GM12865 (cell line): ENCODE measurements at places on chromosomes 7 and 10.

DNA sequence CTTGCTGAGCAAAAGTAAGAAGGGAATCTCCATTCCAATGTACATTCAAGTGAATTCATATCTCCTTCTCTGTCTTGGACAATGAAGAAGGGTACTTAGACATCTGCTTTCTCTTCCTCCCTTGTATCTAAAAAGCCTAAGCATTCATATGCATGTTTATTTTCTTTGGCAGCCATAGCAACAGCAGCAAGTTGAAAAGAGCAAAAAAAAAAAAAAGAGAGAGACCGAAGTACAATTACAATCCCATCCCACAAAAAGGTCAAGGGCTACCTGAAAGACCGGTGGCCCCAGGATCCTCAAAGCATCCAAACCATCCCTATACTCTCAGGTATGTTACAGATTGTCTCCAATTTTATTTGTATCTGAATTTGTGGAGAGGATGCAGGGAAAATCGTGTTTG, 4.1 kb downstream of the OR2F1 start:
- DNase-seq, result no peak

DNA sequence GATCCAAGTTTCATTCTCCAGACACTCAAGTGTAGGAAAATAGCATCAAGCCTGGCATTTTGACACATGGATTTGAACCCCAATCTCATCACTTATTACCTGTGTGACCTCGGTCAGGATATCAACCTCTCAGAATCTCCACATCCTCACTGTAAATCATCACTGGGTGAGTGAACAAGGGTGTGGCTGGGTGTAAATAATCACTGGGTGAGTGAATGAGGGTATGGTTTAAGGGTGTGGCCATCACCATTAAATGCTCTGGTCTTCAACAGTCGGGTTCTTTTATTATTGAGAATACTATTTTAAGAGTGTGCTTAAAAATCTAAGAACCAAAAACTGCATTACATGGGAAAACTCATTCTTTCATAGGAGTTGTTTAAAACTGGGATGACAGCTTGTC, 200.1 kb downstream of the DOCK4 start:
- DNase-seq, result no peak

GRCh38 chr10:4246881-4247358, 461.9 kb upstream of the KLF6 start:
- no peak for DNase-seq

DNA sequence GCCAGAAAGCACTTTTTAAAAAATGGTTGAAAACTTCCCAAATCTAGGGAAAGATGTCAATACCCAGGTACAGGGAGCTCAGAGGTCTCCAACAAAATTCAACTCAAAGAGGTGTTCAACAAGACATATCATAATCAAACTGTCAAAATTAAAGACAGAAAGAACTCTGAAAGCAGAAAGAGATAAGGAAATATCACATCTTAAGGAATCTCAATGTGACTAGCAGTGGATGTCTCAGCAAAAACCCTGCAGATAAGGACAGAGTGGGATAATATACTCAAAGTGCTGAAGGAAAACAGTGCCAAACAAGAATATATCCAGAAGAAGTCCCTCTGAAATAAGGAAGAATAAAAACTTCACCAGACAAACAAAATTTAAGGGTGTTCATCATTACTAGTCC, 13.0 kb upstream of the GSTK1 start:
- DNase-seq, result no peak

GRCh38 chr10:102630663-102631062, 13.6 kb upstream of the TRIM8 start:
- no peak for DNase-seq

DNA sequence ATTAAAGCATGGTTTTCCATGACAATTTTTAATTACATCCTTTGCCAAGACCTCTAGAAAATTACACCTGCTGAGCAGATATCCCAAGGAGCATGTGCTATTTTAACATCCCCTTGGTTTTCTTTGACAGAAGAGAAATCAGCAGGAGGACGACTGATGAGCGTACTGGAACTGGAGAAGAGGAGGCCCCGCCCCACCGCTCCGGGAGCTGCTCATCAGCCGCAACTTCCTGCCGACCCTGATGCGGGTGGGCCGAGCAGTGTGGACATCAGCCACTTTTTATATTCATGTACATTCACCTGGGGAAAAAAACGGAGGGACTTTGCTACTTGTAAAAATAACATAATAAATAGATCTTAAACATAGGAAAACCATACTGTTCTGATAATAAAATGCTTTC, 54.2 kb downstream of the CDC123 start:
- no peak for DNase-seq

DNA sequence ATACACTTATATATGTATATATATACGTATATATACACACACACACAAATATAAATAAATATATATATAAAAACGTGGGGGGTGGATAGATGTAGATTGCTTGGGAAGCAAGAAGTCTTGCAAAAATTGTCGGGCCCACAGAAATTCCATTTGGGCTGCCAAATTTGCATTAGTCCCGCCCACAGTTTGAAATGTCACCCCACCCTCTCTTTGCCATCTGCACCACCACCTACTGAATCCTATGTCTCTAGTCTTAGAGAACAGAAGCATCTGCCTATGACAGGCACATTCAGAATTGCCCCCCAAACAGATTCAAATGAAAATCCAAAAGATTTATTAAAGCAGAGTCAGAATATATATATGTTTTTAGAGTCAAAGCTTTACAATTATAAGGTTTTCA, 25.6 kb upstream of the CACNA2D1 start:
- DNase-seq, result no peak

- DNase-seq, result no peak
These were observed 2.3 kb upstream of the GSTO1 start for GRCh38 chr10:104252368-104252767.
